ELF-1 (cell line): ENCODE measurements at places on chromosomes 16 and 17.

DNA sequence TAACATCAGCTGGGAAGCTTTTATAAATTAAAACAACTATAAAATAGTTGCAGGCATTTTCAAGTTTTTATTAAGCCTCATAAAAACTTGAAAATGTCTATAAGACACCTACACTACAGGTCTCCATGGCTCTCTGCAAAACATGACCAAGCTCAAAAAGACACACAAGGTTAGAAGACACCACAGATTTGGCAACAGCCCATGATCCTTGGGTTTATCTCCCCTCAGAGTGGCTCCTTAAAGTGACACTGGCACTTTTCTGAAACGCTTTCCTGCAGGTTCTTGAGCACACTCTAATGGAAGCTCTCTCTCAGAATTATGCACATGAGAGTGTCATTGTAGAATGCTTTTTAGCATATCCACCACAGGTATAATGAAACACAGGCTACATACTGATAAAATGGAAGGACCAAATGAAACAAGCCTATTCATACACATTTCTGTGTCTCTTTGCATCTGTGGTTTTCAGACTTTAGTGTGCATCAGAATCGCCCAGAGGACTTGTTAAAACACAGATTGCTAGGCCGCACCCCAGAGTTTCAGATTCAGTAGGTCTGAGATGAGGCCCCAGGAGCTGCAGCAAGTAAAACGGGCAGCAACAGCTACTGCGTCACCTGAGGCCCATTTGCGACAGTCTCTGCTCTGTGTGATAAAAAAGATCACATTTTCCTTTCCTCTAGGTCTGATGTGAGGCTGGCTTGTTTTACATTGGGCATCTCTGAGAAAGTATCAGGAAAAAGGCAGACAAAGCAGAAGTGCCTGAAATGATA is 75.0 kb upstream of the WSB1 start:
- DNase-seq: no peak

DNA sequence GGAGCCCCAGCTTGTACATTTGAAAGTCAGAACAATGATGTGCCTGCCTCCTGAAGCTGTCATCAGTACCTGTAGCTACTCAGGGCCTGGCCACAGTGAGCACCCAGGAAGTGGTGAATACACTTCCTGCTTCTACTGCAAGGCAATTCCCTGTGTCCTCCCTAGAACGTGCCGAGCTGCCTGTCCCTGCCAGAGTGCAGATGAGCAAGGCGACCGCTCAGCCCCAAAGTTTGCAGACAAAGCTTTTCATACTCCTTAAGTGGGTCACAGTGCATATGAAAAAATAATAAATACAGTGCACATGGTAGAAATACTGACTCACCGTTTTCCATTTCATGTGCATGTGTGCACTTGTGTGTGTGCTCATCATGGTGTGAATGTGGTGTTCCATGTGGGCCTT is 77.3 kb downstream of the MPRIP start:
- DNase-seq: no peak

GRCh38 chr16:17474037-17474436 is 3.3 kb upstream of the XYLT1 start:
- peak; percentile 49 for DNase-seq

DNA sequence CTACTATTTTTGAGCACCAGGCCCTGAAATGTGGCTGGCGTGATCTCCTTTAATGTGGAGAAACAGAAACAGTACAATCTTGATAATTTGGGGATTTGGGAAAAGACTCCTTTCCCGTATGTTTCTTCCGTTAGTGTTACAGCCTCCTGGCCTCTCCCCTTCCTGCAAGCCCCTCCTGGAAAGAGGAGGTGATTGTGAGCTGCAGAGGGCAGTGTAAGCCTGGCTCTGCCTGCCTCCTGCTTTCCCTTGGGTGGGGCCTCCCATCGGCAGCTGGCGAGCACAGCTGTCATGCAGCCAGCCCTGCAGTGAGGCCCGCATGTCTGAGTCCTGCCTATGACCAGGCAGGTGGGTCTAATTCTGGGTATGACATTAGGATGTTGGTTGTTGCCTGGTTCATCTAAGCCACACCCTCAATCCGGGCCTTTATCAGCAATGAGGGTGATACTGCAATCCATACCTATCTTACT is 48.7 kb upstream of the WSB1 start:
- peak; percentile 89 for DNase-seq

- no peak for DNase-seq
These were observed 35.6 kb upstream of the PHOSPHO1 start for GRCh38 chr17:49266233-49266632.

DNA sequence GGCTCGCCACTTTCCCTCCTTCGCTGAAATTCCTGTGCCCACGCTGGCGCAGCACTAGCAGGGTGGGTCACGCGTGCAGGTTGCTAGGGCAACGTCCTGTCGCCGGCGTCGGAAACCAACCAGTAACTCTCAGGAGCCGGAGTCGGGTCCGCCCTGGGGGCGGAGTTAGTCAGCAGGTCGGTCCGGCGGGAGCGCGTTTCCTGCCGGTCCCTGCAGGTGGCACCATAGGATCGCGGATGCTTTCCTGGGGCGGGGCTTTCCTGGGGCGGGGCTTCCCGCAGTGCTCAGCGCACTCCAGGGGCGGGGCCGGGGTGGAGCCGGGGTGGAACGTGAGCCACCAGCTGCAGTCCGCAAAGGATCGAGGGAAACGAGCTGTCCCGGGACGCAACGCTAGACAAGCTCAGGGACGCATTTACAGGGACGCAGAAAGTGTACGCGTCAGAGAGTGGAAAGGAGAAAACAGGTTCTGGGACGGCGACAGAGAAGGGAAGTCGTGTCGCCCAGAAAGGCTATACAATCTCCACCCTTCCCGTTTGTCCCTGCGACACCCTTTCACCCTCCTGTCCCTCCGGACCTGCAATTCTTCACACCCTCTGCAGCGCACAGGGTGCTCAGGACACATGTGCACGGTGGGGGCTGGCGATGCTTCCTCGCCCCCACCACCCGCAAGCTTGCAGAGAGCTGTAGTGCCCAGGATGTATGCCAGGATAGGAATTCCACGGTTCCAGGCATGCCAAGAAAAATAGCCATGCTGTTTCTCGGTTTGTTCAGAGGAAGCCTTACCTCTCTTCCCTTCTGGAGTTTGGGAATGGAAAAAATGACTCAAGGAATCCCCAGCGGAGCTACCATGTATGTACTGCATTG is 12.3 kb downstream of the COPZ2 start:
- DNase-seq: peak; percentile 97

GRCh38 chr16:11528053-11528452 is 58.7 kb downstream of the LITAF start:
- DNase-seq: no peak

DNA sequence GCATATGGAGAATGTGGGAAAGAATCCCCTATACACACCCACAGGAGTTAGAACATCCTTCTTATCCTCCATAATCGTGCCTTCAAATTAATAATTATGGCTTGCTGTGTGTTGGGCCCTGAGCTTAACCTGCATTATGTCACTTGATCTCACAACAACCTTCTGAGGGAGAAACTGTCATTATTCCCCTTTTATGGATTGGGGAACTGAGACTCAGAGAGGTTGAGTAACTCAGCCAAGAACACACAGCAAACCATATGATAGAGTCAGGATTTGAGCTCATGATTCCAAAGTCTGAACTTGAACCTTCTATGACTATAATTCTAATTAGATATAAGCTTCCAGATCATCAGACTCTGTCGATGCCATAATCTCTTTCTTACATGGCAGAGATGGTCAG is 114.2 kb upstream of the CACNG3 start:
- no peak for DNase-seq

GRCh38 chr16:86392436-86393152 is 117.7 kb upstream of the FOXF1 start:
- no peak for DNase-seq

GRCh38 chr17:36728030-36728991 is 126.9 kb downstream of the MRM1 start:
- DNase-seq: peak; percentile 46

DNA sequence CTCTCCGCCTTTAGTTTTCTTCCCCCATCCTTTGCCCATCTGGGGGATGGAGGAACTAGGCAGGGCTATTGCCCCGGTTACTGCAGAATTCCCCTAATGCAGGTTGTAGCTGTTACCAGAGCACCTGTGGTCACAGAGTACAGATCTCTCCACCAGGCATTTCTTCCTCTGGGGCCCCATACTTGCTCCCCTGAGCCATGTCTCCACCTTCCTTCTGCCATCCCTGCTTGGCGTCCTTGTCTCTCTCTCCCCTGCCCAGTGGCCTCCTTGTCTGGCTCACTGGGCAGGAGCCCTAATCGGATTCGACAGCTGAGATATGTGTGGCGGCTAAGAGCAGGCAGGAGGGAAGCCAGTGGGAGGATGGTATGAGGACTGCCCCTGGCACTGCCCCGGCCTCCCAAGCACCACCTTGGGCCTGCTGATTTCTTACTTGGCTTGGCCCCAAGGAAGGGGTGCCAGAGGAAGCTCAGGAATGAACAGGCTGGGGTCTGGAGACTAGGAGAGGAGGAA is 2.0 kb downstream of the RARA start:
- DNase-seq: no peak

DNA sequence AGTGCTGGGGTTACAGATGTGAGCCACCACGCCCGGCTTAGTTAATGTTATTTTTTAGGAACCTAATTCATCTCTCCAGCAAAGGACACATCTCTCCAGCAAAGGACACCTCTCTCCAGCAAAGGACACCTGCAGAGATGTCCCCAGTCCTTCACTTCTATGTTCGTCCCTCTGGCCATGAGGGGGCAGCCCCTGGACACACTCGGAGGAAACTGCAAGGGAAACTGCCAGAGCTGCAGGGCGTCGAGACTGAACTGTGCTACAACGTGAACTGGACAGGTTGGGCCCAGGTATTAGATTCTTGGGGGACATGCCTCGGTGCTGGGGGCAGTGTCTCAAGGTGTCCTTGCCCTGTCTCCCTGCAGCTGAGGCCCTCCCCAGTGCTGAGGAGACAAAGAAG is 4.7 kb downstream of the PFAS start:
- peak; percentile 36 for DNase-seq

- no peak for DNase-seq
These were observed 40.2 kb downstream of the BCAS3 start for GRCh38 chr17:60717814-60718213.

DNA sequence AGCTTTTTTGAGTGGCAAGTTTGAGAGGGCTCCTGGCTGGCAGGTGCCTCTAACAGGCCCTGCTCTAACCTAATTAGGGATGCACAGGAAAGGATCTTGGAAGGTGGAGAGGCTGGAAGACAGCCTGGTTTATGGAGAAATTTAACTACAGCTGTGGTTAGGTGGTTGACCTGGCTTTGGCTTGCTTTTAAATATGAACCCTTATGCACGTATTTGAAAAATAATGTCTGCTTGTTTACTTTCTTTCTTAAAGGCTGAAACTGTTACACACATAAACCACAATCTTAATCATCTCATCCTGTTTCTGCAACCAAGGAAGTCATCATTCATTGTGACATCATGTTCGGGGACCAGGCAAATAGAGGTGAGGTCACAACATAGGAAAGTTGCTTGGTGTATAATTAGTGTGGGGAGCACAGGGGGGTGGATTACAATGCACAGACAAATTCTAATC is 23.1 kb upstream of the DHRS13 start:
- no peak for DNase-seq

DNA sequence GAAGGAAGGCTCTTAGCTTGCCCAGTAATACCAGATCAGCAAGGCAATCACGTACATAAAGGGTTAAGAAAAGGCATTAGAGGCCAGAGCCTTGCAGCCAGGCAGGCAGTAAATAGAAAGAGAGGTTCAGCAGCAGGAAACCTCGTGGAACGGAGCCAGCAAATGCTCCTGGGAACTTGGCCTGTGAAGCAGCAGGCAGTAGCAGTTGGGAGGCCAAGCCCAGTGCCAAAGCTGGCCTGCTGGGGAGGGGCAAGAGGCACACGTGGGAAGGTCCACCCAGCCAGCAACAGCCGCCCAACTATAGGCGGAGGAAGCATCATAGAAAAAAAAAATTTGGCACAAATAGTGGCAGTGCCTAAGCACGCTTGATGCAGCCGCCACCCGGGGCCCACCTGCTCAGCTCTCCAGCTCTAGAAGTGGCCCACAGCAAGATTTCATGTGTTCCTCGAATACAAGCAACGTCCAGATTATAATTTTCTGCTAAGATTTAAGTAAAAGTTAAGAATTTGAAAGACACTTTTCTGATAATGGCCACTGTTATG is 2339.5 kb downstream of the TP53TG3F start:
- no peak for DNase-seq

DNA sequence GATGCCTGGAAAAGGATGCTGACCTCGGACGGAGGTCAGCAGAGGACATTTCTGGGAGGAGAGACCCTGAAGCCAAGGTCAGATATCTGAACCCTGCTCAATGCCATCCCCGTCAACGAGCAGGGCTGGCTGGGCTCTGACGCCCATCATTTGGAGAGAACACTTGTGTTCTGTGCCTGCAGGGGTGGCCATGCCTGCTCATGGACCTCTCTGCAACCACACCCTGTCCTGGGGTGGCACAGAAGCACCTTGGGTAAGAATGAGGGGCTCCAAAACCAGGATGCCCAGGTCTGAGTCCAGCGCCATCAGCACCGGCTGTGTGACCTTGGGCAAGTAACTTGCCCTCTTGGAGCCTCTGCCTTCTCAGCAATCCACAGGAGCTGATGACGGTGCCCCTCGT is 293.7 kb upstream of the FOXF1 start:
- DNase-seq: no peak

DNA sequence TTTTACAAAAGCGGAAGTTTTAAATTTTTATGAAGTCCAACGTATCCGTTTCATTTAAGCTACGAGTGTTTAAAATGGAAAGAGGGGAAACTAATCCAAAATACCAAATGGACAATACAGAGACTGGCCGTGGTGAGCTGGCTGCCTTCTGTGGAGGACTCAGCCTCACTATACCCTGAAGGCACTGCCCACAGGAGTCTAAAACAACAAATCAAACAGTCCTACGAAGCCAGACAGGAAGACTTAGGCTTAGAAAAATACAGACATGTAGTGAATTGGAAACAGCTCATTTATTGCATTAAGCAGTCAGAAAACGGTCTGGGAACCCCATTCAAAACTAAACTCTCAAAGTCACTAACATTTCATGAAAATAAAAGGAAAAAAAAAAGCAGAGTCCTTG is 75.1 kb downstream of the CYTH1 start:
- no peak for DNase-seq

DNA sequence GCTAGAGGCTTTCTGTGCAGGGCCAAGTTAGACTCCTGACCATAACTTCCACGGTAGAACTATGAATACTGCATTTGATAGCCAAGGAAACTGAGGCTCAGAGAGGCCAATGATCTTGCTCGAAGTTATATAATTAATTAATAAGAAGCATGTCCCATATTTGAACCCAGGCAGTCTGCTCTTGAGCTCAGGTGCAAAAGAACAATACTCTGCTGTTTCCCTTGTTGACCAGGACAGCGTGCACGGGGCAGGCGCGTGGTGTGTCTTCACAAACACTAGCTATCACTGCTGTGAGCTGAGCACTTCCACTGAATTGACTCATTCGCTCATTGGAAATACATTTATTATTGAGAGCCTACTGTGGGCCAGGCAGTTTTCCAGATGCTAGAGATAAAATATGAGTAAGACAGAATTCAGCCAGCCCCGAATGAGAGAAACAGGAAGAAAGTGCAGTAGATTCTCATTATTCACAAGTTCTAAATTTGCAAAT is 1.6 kb downstream of the CHD9 start:
- no peak for DNase-seq
